ENCODE measurements at places on chromosomes 6 and 20. TPM values are rescaled to one million over a fixed set of nuclear protein-coding genes. Genes with fewer than 3 reads are reported as not detected.

Gene NT5E
- total RNA-seq: 20.4 TPM

Gene NKX2-4
- not detected for total RNA-seq

Gene ZBTB12
- total RNA-seq: 4.2 TPM

Gene GPLD1
- total RNA-seq: 1.3 TPM

Gene KCNK5
- 1.0 TPM for total RNA-seq

Gene RRAGD
- total RNA-seq: 3.3 TPM

Gene SAMD3
- total RNA-seq: not detected

Gene SPDEF
- 2.7 TPM for total RNA-seq

Gene INSM1
- total RNA-seq: not detected

Measured in A549 treated with RU486 at 1 μM for 4 hours (cell line).